ENCODE measurements at places on chromosomes 6 and 20.

DNA sequence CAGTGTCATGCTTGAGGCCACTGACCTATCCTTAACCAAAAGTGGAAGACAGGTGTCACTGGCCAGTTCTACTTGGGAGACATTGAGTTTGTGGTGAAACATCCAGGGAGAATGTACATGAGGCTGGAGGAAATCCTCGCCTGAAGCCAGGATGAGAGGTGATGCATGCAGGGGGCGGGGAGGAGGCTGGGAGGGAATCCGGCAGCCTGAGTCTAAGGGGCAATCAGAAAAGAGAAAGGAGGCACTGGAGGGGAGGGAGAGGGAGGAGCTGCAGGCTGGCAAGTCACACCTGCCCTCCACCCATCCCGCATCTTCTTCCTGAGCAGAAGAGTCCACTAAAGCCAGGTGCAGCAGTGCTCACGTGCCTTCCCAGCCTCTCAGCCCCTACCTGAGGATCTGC, 14.9 kb upstream of the DDO start:
- DNase-seq, result no peak

DNA sequence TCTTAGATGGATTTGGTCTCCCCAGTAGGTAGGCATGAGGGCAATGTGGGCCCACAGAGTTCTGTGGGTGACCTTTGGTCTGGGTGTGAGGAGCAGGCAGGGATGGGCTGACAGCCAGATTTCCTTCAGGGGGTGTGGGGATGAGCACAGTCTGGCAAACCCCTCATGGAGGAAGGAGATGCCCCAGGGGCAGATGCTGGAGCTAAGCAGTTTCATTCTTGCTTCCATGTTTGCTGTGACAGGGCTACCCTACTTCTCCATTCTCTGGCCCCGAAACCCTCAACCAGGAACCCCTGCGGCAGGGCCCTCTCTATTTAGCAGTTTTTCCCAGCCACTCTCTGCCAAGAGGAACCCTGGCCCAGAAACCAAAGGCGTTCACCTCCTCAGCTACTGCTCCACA, 40.4 kb downstream of the GCLC start:
- no peak for DNase-seq

GRCh38 chr6:147738099-147738498, 229.6 kb downstream of the SAMD5 start:
- no peak for DNase-seq

DNA sequence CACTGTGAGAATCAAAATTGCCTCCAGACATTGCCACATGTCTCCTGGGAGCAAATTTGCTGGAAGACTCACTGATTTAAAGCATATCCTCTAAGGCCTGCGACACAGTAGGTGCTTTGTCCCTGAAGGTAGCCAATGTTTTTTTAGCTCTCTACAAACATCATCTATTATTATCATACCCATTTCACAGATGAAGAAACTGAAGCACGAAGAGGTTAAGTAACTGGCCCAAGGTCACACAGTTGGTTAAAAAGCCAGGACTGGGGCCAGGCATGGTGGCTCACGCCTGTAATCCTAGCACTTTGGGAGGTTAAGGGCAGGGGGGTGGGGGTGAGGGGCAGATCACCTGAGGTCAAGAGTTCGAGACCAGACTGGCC, 12.4 kb downstream of the SLC13A3 start:
- no peak for DNase-seq

DNA sequence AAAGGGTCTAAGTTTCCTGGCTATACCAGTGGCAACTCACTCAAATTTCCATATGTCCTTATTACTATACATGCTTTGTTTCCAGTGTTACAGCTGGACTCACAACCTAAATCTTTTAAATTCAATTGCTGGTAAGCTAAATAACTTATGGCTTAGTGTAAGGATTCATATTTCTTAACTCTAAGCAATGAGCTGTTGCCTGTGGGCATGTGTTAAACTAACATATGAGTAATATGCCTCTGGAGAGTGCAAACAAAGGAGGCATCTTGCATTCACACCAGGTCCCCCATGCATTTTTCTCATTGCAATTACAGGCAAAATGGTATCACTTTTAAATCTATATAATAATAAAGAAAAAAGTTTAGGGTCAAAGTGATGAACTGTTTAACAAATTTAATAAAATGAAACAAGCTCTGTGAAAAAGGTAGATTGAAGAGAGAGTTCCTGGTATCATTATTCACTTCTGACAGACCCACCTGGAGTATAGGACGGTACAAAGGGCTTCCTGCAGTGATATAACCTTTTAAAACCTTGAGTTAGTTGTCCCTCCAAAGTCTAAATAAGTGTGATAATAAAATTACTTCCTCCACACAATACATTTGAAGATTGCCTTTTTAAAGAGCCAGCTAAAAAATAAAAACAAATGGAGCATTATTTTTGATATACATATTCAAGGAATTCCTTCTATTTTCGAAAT, 57.6 kb upstream of the HMGCLL1 start:
- DNase-seq, result no peak

DNA sequence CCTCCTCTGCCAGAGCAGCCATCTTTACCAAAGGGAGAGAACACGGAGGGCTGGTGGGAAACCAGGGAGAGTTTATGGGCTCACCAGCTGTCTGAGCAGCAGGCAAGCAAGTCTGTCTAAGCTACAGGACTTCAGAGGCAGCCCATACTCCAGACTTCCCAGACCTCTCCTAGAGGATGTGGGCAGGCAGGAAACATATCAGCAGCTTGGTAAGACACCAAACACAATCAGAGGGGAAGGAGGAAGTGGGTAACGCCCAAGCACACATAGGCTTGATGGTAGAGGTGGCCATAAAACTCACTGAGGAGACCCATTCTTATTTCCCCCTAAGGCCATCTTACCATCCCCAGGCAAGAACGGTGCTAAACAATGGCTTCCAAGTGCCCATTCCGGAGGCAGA, 143.1 kb upstream of the ARID1B start:
- DNase-seq, result no peak

DNA sequence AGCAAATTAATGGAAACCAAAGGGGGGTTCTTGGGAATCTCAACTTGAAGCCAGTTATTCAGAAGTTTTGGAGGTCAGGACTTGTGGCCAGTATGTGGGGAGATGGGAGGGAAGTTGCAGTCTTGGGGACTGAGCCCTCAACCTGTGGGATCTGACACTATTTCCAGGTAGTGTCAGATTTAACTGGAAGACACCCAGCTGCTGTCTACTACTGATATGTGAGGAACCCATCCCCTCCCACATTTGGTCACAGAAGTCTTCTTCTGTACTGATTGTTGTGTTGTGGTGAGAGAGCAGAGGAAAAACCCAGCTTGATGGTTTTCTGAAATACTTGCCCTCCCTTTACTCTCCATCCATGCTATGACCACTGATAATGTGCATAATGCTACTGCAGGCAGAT, 134.0 kb downstream of the QRSL1 start:
- DNase-seq, result no peak
